Thoracic aorta (tissue), 2 donors: ENCODE measurements at places on chromosomes 6 and 20. TPM values are rescaled to one million over a fixed set of nuclear protein-coding genes. Genes with fewer than 3 reads are reported as not detected.

KHDC1L gene
- total RNA-seq = not detected

DUSP15 gene
- total RNA-seq = 5.6 TPM

NRSN1 gene
- total RNA-seq = not detected

IPCEF1 gene
- total RNA-seq = 3.8 TPM

TRIM31 gene
- not detected for total RNA-seq

PNLDC1 gene
- total RNA-seq = not detected

GNMT gene
- total RNA-seq = 3.3 TPM

DNA sequence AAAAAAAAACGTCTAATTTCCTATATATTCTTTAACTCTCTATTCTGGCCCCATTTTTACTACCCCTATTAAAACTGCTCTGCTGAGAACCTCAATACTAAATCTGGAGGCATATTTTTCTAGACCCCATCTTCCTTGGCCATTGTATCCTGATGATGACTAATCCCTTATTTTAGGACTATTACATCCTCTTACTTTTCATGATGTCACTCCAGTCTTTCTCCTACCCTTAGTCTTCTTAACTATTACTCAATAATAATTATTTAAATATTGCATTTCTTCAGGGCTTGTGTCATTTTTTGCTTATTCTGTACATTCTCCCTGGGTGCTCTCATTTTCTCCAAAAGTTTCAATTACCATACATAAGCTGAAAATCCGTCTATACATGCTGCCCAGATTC is 6.4 kb downstream of the FBXO30 start:
- H3K4me1 ChIP-seq = peaks cover 40% of the 10 kb centered on the region
- peaks cover 11% of the 10 kb centered on the region for H3K36me3 ChIP-seq
- H3K27ac ChIP-seq = no peak overlapping the region
- no peak overlapping the region for H3K4me3 ChIP-seq
- DNase-seq = no peak

GRCh38 chr6:139587469-139587868 is 213.0 kb upstream of the CITED2 start:
- H3K27me3 ChIP-seq = no peaks in the 10 kb centered on the region
- DNase-seq = no peak
- H3K4me3 ChIP-seq = no peak overlapping the region
- H3K27ac ChIP-seq = no peak overlapping the region

DNA sequence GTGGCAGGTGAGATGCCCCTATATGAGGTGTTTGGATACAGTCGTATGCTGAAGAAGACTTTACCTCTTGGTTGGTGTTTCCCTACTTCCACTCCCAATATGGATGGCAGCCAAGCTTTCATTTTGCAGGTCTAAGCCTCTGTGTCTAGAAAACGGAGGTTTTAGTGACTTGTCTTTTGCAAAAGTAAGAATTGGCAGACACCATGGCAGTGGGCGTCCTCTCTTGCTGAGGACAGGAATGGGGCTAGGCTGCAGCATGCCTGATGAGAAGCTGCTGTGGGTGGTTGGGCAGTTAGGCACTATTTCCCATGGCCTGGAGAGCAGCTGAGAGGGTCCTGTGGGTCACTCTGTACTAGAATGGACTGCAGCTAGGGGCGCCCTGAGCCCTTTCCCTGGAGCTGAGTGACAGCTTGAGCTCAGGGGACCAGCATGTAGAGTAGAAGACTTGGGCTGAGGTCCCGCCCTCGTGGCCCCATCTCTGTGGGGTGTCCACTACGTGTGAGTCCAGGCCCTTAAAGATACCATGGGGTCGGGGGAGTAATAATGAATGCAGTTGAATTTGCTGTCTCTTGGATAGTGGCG is 127.4 kb downstream of the CDH26 start:
- DNase-seq = no peak
- no peak overlapping the region for H3K4me3 ChIP-seq
- H3K36me3 ChIP-seq = no peaks in the 10 kb centered on the region
- no peaks in the 10 kb centered on the region for H3K4me1 ChIP-seq
- H3K27me3 ChIP-seq = no peaks in the 10 kb centered on the region

GRCh38 chr20:5864873-5865587 is 85.3 kb downstream of the TRMT6 start:
- no peaks in the 10 kb centered on the region for H3K36me3 ChIP-seq
- H3K4me3 ChIP-seq = no peak overlapping the region
- no peaks in the 10 kb centered on the region for H3K27me3 ChIP-seq
- no peak for DNase-seq
- peaks cover 3% of the 10 kb centered on the region for H3K4me1 ChIP-seq

DNA sequence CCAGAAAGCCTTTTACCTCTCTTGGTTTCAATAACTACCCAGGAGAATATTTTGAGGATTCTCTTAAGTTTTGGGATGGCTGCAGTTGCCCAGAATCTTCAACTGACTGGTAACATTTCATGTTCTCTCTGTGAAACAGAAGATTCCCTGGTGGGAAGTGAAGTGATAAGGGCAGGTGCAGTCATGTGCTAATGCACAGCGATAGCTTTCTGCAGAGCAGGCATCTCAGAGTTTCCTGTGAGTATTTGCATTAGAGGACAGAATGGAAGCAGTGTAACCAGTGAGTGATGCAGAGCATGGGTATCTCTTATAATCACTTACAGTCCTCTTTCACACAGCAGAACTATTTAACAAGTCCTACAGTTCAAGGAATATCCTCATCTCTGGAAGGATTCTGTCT is 76.1 kb downstream of the HCRTR2 start:
- no peaks in the 10 kb centered on the region for H3K4me1 ChIP-seq
- H3K27me3 ChIP-seq = no peaks in the 10 kb centered on the region
- no peak overlapping the region for H3K27ac ChIP-seq
- no peak for DNase-seq

DNA sequence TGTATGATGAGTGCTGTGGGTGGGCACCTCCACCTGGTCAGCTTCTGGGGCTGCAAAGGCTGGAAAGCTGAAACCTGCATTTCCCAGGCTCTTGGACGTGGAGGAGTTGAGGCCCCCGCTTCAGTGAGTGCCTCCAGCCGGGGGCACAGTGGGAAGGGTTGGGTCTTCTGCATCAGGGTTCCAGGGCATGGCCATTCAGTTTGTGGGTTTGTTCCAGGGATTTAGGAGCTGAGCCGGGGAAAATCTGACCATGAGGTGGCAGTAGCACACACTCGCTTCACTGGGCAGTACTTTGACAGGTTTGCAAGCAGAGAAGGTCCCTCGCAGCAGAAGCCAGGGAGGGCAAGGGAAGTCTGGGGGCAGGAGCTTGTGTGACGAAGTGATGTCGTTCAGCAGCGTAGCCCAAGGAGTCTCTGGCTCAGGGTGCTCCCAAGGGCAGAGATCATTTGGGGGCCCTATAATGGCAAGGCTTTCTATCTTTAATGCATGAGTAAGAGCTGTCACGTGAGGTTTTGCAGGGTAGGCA is 69.5 kb upstream of the SULF2 start:
- no peak for DNase-seq
- H3K4me3 ChIP-seq = no peak overlapping the region
- no peak overlapping the region for H3K27ac ChIP-seq

GRCh38 chr6:74689601-74690000 is 516.3 kb downstream of the COL12A1 start:
- no peak overlapping the region for H3K27ac ChIP-seq
- H3K4me3 ChIP-seq = no peak overlapping the region
- no peaks in the 10 kb centered on the region for H3K36me3 ChIP-seq

DNA sequence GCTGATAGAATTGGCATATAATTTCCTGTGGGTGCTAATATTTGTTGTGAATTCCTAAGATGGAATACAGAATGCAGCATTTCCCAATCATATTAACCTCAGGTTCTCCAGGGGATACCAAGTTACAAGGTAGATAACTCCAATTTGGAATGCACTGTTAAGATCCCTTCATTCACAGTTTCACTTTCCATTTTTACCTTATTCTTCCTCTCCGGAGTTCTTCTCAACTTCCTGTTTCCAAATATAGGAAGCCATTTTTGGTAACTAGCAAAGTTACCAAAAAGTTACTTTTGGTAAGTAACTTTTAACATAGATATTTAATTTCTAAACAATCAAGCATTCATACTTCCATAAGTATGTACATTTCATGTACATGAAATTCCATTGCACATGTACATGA is 63.5 kb upstream of the PHACTR2 start:
- H3K36me3 ChIP-seq = no peaks in the 10 kb centered on the region
- no peak for DNase-seq
- H3K27ac ChIP-seq = no peak overlapping the region

- H3K4me3 ChIP-seq = no peak overlapping the region
- H3K4me1 ChIP-seq = peaks cover 13% of the 10 kb centered on the region
- H3K36me3 ChIP-seq = no peaks in the 10 kb centered on the region
- H3K27me3 ChIP-seq = no peaks in the 10 kb centered on the region
- DNase-seq = no peak
- no peak overlapping the region for H3K27ac ChIP-seq
These were observed 1.9 kb upstream of the BMP2 start for GRCh38 chr20:6765469-6766058.

GRCh38 chr6:39330476-39330875 is 8.0 kb upstream of the KCNK16 start:
- no peak overlapping the region for H3K4me3 ChIP-seq
- H3K4me1 ChIP-seq = peaks cover 27% of the 10 kb centered on the region
- H3K36me3 ChIP-seq = no peaks in the 10 kb centered on the region
- no peaks in the 10 kb centered on the region for H3K27me3 ChIP-seq
- no peak overlapping the region for H3K27ac ChIP-seq

DNA sequence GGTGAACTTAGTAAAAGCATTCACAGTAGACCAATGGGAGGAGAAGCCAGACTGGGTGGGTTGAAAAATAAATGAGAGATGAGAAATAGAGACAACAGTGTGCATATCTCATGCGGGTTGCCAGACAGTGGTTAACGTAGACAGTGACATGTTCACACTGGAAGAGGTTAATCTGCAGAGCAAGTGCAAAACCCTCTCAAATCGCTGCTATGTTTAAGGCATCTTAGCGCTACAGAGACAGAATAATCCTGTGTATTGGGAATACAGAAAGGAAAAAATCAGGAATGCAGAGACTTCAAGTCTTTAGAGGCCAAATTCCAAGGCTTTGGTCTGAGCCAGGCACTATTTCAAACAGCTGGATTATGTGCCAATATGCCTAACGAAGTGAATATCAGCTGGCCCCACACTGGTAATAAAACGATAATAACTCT is 107.1 kb downstream of the TSHZ2 start:
- DNase-seq = no peak
- H3K27me3 ChIP-seq = no peaks in the 10 kb centered on the region

- H3K4me1 ChIP-seq = peaks cover 6% of the 10 kb centered on the region
- no peaks in the 10 kb centered on the region for H3K27me3 ChIP-seq
- H3K36me3 ChIP-seq = no peaks in the 10 kb centered on the region
These were observed 20.4 kb downstream of the HLA-G start for GRCh38 chr6:29847871-29848630.

DNA sequence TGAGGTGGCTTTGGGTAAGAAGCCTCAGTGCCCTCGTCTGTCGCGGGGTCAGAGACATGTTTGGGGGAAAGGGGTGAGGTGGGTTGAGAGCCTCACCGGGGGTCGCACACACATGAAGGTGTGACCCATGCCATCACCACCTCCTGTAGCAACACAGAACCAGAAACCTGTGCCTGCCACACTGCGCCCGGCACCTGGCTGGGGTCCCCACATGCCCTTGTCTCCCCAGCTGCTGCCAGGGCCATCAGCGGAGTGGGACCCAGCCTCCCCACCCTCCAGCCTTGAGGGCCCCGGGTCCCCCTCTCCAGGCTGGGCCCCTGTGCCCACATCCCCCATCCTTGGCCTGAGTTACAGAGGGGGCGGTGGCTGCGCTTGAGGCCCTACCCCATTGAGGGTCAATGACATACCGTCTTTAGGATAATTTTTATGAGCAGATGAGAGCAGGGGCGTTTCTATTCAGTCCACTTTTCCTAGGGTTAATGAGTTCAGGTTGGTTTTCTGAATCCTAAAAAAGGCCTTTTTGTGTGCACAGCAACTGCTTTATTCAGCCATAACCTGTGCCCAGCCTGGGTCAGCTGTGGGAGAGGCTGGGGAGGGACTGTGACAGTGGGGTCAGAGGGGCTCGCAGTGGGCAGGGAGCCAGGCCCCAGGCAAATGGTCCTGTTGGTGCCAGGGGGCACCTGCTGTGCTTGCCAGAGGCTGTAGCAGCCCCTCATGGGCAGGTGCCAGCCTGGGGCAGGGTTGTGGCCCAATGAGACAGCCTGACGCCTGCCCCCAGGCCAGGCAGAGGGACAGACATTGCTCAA is 19.4 kb downstream of the APCDD1L start:
- no peak overlapping the region for H3K4me3 ChIP-seq
- H3K27ac ChIP-seq = no peak overlapping the region
- no peaks in the 10 kb centered on the region for H3K27me3 ChIP-seq
- H3K4me1 ChIP-seq = no peaks in the 10 kb centered on the region
- no peak for DNase-seq
- H3K36me3 ChIP-seq = no peaks in the 10 kb centered on the region

DNA sequence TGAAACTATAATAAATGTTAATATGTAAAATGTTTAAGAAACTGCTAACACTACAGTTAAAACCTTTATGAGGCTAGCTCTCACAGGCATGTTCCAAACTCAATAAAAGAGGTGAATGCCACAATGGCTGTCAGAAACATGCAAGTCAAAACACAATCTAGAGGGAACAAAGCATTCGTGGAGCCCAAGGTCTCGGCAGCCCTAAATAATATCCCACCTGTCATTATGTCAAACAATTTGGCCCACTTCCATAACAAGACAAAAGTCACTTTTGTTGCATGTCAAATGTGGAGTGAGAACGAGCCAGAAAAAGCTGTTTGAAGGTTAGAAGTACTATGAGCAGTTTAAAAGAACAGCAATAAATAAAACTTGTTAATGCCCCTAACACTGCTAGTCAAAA is 181.9 kb downstream of the GMDS start:
- H3K4me1 ChIP-seq = peaks cover 15% of the 10 kb centered on the region
- no peak overlapping the region for H3K4me3 ChIP-seq

DNA sequence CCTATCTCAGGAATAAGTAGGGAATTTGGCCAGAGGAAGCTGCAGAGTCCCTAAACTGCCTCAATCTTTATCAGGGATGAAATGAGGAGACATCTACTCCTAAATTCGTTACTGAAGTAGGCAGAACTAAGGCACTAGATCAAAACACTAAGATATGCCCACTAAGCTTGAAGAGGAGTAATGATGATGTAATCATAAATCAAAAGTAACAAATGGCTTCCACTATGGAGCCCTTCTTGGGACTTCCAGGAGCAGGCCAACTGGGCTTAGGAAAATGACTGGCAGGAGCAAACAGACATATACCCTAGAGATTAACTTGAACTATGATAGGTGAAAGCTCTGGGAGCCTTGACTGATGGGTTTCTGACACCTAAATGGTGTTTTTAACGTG is 15.4 kb downstream of the ZSCAN12 start:
- H3K4me3 ChIP-seq = no peak overlapping the region
- no peaks in the 10 kb centered on the region for H3K27me3 ChIP-seq
- peaks cover 15% of the 10 kb centered on the region for H3K4me1 ChIP-seq
- no peak overlapping the region for H3K27ac ChIP-seq
- no peak for DNase-seq

- no peaks in the 10 kb centered on the region for H3K36me3 ChIP-seq
- H3K27me3 ChIP-seq = peaks cover 7% of the 10 kb centered on the region
- no peak for DNase-seq
- no peak overlapping the region for H3K27ac ChIP-seq
- peak overlapping the region; percentile 64 for H3K4me3 ChIP-seq
These were observed 915 bp downstream of the CLVS2 start for GRCh38 chr6:122996794-122997505.
